Cardiac muscle cell (in vitro differentiated cells and primary cell): ENCODE measurements at places on chromosomes 7 and 10.

DNA sequence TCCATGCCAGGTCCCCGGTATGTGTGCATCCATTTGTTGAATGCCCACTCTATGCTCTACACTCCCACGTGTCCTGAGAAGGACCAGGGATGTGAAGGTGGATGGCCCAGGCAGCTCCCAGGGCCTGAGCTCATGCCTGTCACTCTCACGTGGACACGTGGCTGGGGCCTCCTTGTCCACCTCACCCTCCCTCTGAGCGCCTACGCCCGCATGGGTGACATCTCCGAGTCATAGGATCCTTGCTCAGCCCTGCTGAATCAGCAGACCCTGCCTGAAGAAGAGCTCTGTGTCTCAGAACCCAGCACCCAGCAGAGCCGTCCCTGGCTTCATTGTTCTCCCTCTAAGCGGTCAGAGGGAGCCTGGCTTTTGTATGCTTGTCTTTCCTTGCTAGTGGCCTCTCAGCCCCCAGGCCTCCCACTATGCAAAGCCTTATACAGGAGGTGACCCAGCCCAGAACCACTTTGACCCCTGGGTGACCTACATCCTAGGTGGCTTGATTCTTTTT is 107.9 kb upstream of the PPIF start:
- H3K4me3 ChIP-seq, result no peak overlapping the region
- H3K36me3 ChIP-seq, result peaks cover 6% of the 10 kb centered on the region
- no peaks in the 10 kb centered on the region for H3K27me3 ChIP-seq
- peaks cover 53% of the 10 kb centered on the region for H3K4me1 ChIP-seq
- H3K27ac ChIP-seq, result peak overlapping the region; percentile 85

- H3K4me3 ChIP-seq, result no peak overlapping the region
- H3K4me1 ChIP-seq, result no peaks in the 10 kb centered on the region
- peak; percentile 64 for DNase-seq
- H3K27ac ChIP-seq, result no peak overlapping the region
- peaks cover 61% of the 10 kb centered on the region for H3K27me3 ChIP-seq
- H3K36me3 ChIP-seq, result no peaks in the 10 kb centered on the region
Observed at GRCh38 chr10:123967626-123968243, 76.1 kb upstream of the CPXM2 start.

DNA sequence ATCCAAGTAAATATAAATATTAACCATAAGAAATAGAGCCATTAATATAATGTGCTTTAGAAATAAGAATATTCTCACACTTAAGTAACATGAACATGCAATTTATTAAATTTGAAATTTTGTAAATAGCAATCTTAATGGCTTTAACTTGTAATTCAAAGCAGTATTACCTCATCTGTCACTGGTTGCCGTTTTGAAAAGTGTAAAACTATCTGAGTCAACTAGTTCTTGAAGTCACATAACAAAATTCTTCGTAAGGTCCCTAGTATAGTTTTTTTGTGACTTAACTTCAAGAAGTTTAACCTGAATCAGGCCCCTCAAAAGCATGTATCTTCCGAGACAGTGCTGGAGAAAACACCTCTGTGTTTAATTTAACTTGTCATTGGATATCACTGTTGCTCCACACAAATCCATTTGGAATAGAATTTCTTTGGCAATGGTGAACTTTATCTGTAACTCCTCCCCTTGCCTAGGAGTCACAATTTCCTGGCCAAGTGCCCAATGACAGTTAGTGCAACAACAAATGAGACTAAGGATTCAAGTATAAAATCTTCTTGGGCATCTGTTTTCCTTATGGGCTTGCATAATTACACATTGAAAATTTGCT is 47.1 kb downstream of the NT5C2 start:
- no peaks in the 10 kb centered on the region for H3K36me3 ChIP-seq
- peak overlapping the region; percentile 77 for H3K27ac ChIP-seq
- H3K27me3 ChIP-seq, result no peaks in the 10 kb centered on the region
- H3K4me3 ChIP-seq, result no peak overlapping the region

- DNase-seq, result no peak
- no peak overlapping the region for H3K4me3 ChIP-seq
- peaks cover 5% of the 10 kb centered on the region for H3K36me3 ChIP-seq
- no peak overlapping the region for H3K27ac ChIP-seq
Observed at GRCh38 chr7:104179178-104179577, 28.6 kb downstream of the ORC5 start.

- no peaks in the 10 kb centered on the region for H3K27me3 ChIP-seq
- no peak overlapping the region for H3K4me3 ChIP-seq
- peaks cover 61% of the 10 kb centered on the region for H3K36me3 ChIP-seq
- peak overlapping the region; percentile 6 for H3K27ac ChIP-seq
- DNase-seq, result no peak
- H3K4me1 ChIP-seq, result no peaks in the 10 kb centered on the region
Observed at GRCh38 chr10:74117738-74118137, 32.9 kb downstream of the AP3M1 start.
